ENCODE measurements at places on chromosomes 13 and 19.

DNA sequence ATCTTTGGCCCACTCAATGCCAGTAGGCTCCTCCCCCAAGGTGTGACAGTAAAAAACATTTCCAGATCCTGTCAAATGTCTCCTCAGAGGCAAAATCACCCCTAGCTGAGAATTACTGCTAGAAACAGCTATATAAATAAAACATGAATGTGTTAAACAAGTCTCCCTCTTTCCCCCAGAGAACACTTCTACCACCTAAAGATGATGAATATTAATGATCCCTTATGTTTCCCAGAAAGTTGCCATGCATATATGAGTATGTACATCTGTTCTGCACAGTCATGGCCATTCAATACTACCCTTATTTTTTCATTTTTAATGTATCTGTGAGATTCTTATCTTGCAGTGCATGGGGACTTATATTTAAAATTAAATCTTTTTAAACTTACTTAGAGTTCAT is 230.0 kb downstream of the SHISA2 start:
- no peak for DNase-seq

GRCh38 chr13:53165261-53165660 is 136.6 kb downstream of the OLFM4 start:
- no peak for DNase-seq

- no peak for DNase-seq
Measured at GRCh38 chr19:50387868-50388245, 3.7 kb downstream of the POLD1 start.

GRCh38 chr19:43688059-43688701 is 18.2 kb upstream of the PLAUR start:
- no peak for DNase-seq

DNA sequence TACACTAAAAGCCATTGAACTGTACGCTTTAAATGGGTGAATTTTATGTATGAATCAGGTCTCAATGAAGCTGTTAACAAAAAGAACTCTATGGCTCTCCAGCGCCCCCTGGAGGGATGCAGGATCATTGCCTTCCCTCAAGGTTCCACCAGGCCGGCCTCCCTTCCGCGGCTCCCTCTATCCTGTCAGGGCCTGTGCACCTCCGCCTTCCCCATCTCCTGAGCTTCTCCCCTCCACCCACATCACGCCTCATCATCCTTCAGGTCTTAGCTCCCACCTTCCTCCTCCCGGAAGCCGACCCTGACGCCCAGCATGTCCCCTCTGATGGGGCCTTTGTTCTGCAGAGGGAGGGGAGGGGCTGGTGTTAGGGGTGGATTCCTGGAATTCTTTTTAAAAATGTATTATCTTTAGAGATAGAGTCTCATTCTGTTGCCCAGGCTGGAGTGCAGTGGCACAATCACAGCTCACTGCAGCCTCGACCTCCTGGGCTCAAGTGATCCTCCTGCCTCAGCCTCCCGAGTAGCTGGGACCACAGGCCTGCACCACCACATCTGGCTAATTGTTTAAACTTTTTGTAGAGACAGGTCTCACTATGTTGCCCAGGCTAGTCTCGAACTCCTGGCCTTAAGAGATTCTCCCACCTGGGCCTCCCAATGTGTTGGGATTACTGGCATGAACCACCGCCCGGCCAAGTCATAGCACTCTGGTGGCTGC is 27.7 kb downstream of the MEIS3 start:
- peak; percentile 88 for DNase-seq

- peak; percentile 40 for DNase-seq
Measured at GRCh38 chr19:48393559-48394330, at the start of gene GRIN2D. Gene GRIN2D (plus strand): TSS chr19:48393668. CDS start chr19:48398393, 4,725 bp downstream.

DNA sequence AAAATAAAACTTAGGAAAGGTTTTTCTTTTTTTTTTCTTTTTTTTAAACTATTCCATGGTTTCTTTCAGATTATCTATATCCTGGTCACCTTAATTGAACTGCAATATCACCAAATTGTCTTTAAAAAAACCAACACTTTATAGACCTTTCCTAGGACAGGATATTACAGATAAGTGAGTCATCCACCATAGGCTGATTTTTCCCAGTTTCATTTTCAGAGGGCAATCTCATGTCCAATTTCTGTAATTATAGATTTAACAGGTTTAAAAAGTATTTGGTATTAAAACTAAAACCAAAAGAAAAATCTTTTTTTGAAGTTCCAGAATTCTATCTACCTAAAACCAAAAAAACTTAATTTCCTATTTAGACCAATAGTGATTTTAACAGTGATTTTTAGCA is 13.2 kb downstream of the SPART start:
- DNase-seq, result peak; percentile 39

Data from adipocyte (in vitro differentiated cells).